ENCODE measurements at places on chromosomes 5 and 9. TPM values are rescaled to one million over a fixed set of nuclear protein-coding genes. Genes with fewer than 3 reads are reported as not detected.

The SHC3 gene
- 0.19 TPM for polyA plus RNA-seq

The EPB41L4B gene
- 0.62 TPM for polyA plus RNA-seq

The OMD gene
- polyA plus RNA-seq = 1.1 TPM

The USP20 gene
- polyA plus RNA-seq = 20.7 TPM

The IL4 gene
- not detected for polyA plus RNA-seq

The RASEF gene
- polyA plus RNA-seq = 3.8 TPM

The PFN3 gene
- polyA plus RNA-seq = 0.21 TPM
